Renal cortical epithelial cell (primary cell): ENCODE measurements at places on chromosomes 7 and 10.

GRCh38 chr10:122141821-122142640 lies 129.1 kb upstream of the BTBD16 start:
- DNase-seq: peak; percentile 62

- no peak for DNase-seq
Measured at GRCh38 chr10:112653851-112654250, 206.8 kb downstream of the VTI1A start.

DNA sequence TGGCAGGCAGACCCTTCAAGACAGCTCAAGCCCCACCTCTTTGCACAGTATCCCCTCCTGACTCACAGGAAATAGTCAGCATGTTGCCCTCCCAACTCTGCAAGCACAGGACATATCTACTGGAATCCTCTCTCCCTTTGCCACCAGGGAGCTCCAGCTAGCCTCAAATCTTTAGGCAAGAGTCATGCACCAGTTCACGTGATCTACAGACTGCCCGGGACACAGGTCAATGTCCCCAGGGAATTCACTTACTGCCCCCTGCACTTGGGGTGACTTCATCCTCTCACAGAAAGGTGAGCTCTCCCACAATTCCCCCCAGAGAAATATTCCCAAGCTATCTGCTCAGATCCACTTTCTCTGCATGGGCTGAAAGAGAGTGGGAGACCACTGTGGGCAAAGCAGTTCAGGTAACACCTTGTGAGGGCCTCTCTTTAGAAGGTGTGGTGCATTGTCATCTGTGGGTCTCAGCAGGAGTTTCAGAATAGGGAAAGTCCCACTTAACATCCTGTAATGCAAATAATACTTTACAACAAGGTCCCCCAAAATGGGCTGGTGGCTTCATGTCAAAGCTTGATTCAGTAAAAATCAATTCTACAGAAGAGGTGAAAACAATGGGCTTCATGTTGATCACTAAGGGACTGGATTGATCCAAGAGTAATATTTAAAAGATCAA lies 129.9 kb downstream of the NOC3L start:
- DNase-seq: no peak

DNA sequence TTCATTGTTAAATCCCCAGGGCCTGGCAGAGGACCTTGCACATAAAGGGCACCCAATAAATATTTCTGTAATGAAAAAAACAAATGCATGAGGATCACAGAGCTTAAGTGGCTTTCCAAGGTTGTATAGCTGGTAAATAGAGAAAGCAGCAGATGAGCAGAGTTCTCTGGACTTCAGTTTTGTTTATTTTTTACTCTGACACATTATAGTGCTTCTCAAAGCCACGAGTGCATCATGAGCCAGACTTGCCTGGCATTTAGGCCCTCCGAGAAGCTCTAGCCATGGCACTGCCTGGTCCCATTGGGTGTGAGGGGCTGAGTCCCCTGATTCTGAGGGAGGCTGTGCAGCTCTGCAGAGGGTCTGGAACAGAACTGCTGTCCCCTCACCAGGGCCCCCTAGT lies 87.2 kb upstream of the ZNF32 start:
- DNase-seq: no peak

DNA sequence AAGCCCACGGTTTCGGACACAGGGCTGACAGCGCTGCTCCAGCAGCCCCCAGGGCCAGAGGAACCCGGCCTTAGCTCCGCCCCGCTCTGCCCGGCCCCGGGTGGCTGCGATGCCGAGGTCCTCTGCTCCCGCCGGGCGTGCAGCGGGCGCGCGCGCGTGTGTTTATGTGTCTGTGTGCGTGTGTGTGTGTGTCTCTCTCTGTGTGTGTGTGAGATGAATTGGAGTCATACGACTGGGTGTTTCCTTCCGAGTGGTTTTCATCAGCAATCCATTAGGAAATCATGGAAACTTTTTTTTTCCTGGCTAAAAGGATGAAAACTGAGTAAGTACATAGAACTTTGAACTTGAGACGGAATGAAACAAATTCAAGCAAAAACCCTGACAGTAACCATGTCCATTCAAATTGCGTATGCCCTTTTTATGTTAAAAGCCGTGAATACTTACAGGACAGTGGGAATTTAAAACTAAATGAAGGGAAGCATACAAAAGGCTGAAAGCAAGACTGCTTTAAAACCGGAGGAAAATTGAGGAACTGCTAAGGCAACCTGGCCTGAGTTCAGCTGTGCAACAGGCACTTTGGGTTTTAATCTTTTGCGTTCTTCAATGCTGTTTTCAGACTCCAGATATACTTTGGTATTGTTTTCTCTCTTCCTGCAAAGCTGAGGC lies at the start of gene CPED1:
CPED1 (plus strand) TSS at position 121 of the 666 bp plus-strand sequence. CDS start 911 bp downstream, outside the sequence.
- DNase-seq: peak; percentile 80

- peak; percentile 97 for DNase-seq
Measured at GRCh38 chr7:106679153-106679931, 18.4 kb upstream of the CCDC71L start.

GRCh38 chr10:83078645-83079044 lies 1060.7 kb upstream of the GHITM start:
- DNase-seq: no peak

- DNase-seq: no peak
Measured at GRCh38 chr7:10146271-10146670, 827.4 kb upstream of the PHF14 start.

GRCh38 chr10:112741830-112742402 lies 208.1 kb upstream of the TCF7L2 start:
- peak; percentile 72 for DNase-seq

GRCh38 chr10:112779025-112779770 lies 170.8 kb upstream of the TCF7L2 start:
- no peak for DNase-seq

DNA sequence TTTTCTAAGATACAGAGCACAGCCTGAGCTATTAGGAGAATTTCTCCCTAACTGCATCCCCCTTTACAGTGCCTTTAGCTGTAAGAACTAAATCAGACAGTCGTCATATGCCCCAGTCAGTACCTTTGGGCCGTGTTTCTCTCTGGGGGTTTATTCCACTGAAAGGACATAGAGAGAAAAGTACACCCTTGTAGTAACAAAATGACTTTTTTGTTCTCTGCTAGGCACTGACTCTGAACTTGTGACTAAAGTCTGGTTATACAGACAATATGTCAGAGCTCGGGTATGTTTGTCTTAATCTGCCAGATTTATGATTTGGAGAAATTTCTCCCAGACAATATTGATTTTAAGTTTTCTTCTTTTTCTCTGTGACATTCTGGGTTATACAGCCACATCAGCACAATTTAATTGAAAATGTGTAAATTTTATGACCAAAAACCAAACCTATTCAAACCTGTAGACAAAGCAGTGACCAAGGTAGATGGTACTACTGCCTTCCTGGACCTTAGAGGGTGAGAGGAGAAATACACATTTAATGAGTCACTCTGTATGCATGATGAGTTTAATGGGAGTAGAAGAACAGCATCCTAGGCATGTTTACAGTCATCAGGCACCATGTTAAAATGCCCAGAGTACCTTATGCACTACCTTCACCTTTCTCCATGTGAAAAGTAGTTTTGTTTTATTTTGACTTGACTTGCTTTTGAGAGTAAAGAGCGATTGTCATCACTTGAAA lies 156.1 kb upstream of the PLXDC2 start:
- peak; percentile 67 for DNase-seq

DNA sequence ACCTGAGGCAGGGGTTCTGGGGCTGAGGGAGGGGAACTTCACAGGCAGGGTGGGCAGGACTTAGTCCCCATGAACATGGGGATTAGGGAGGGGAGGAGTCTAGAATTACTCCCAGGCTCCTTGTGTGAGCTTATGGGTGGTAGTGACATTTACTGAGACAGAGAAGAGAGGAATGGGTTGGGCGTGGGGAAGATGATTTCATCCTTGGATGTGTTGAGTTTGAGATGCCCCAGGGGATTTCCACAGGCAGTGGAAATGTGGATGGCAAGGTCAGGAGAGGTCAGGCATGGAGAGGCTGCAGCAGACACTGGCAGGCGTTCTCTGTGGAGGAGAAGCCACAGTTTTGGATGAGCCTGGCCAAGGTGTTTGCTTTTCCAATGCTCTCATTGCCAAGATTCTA lies 26.4 kb upstream of the GSDME start:
- DNase-seq: peak; percentile 56

DNA sequence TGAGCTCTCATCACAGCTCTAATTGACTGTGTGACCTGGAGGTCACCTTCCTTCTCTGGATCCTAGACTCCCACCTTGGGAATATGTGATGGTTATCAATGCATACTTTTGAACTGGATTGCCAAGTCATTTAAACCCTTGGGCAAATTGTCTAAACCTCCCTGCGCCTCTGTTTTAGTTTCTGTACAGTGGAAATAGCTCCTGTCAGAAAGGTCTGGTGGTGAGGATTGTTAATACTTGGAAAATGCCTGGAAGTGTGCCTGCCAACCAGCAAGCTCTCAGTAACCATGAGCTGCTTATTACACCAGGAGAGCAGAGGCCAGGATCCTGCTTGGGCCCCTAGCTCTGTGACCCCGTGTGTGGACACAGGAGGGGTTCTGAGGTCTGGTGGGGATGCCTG lies 108.7 kb upstream of the PPIF start:
- DNase-seq: peak; percentile 13

DNA sequence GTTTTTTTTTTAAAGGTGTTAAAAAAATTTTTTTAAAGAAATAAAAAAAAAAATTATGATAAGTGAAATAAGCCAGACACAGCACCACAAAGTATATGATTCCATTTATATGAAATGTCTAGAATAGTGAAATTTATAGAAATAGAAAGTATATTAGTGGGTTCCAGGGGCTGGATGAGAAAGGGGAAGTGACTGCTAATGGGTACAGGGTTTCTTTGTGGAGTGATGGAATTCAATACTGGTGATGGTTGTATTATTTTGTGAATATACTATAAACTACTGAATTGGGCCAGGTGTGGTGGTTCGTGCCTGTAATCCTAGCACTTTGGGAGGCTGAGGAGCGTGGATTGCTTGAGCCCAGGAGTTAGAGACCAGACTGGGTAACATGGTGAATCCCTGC lies 82.2 kb downstream of the KBTBD2 start:
- DNase-seq: no peak

DNA sequence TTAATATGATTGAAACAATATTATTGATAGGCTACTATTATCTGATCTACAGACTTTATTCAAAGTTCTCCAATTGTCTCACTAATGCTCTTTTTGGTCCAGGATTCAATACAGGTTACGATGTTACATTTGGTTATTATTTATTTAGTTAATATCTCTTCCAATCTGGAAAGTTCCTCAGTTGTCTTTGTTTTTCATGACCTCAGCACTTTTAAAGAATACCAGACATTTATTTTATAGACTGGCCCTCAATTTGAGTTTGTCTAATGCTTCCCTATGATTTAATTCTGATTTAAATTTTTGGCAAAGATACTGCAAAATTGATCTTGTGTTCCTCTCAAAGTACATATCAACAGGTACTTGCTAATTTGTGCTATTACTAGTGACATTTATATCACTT lies 937.4 kb downstream of the KCNMA1 start:
- DNase-seq: no peak

GRCh38 chr7:37571806-37572205 lies 111.8 kb upstream of the GPR141 start:
- peak; percentile 80 for DNase-seq

- peak; percentile 82 for DNase-seq
Measured at GRCh38 chr7:137667633-137668387, 179.0 kb downstream of the DGKI start.

GRCh38 chr10:71850021-71850742 lies 869 bp downstream of the PSAP start:
- DNase-seq: no peak

- DNase-seq: no peak
Measured at GRCh38 chr7:996079-996872, 13.3 kb downstream of the CYP2W1 start.

DNA sequence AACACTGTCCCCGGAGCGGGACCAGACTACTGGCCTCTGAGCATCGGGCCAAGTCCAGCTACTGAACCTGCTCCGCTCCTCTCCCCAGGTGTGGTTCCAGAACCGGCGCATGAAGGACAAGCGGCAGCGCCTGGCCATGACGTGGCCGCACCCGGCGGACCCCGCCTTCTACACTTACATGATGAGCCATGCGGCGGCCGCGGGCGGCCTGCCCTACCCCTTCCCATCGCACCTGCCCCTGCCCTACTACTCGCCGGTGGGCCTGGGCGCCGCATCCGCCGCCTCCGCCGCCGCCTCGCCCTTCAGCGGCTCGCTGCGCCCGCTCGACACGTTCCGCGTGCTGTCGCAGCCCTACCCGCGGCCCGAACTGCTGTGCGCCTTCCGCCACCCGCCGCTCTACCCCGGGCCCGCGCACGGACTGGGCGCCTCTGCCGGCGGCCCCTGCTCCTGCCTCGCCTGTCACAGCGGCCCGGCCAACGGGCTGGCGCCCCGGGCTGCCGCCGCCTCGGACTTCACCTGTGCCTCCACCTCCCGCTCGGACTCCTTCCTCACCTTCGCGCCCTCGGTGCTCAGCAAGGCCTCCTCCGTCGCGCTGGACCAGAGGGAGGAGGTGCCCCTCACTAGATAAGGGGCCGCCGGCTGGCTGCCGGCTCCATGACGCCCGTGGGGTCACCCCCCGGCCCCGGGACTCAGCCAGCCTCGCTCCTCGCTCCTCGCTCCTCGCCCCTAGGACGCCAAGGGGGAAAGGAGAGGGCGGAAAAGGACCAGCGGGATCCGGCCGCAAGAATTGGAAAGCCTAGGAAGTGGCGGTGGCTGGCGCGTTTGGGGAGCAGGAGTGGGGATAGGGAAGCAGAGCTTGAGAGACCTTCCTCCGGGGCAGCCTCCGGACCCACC lies 3.4 kb downstream of the EVX1 start:
- DNase-seq: no peak

- DNase-seq: no peak
Measured at GRCh38 chr10:29557665-29558064, 77.1 kb downstream of the SVIL start.

GRCh38 chr10:98572594-98572993 lies 125.9 kb upstream of the HPS1 start:
- DNase-seq: no peak

DNA sequence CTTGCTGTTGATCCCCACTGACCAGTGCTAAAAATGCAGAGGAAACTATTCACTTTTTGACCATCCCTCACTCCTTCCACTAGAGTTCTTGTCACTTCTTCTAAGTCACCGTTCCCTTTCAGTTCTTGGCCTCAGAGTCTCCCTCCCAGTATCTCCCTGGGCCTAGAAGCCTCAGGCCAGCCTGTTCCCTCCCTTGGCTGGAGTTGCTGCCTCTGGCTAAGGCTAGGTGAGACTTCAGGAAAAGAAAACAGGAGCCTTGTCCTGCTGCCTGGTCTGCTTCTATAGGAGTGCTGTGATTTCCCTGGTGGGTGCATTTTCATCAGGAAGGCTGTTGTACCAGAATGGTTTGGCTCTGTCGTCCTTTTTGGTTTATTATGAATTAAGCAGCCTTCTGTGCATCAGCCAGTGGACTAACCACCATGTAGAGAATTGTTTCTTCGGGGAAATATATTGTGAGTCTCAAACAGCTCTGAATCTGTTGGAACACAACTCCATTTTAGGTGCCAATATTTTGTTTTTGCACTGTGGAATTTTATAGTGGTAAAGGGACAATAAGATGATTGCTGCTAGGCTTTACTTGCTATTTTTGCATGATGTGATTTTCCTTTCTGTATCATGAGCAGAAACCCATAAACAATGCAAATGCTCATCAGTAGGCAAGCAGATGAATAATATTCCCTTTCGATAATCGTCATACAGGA lies 233.4 kb upstream of the FZD1 start:
- no peak for DNase-seq

- DNase-seq: no peak
Measured at GRCh38 chr10:5305374-5305773, 59.4 kb upstream of the UCN3 start.
